ENCODE measurements at places on chromosomes 12 and 14.
A peak's percentile ranks its signal among the peaks of the same experiment; 100 is the strongest.

DNA sequence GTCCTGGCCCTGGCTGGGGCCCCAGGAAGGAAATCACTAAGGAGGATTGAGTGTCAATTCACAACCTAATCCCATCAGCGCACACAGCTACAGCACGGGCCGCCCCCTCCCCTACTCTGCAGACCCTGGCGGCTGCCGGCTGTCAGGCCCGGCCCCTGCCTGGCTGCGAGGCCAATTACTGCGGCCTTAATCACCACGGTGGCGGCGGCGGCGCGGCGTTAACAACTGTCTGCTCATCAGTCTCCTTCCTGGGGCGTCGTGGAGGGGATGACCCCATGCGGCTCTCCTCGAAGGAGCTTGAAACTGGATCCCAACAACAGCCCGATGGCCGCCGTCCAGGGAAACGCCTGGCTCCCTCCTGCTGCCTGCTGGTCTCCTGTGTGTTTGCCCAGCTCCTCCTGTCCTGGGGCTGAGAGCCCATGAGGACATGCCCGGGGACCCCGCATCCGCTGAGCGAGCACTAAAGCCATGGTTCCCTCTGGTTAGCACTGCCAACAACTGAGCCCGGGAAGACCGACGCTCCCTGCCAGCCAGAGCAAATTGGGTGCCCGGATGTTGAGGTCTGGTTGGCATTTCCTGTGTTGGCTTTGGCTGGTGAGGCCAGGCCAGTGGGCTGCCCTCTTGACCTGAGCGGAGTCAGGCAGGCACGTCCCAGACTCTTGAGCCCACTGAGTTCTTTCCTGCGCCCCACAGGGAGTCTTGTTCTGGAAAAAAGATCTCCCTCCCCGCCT, 21.8 kb upstream of the EIF2B2 start:
- no peak for DNase-seq

GRCh38 chr14:99752486-99753121, 40.6 kb upstream of the EML1 start:
- DNase-seq, result peak; percentile 39

GRCh38 chr14:42884100-42884499, 1277.4 kb downstream of the LRFN5 start:
- peak; percentile 33 for DNase-seq

DNA sequence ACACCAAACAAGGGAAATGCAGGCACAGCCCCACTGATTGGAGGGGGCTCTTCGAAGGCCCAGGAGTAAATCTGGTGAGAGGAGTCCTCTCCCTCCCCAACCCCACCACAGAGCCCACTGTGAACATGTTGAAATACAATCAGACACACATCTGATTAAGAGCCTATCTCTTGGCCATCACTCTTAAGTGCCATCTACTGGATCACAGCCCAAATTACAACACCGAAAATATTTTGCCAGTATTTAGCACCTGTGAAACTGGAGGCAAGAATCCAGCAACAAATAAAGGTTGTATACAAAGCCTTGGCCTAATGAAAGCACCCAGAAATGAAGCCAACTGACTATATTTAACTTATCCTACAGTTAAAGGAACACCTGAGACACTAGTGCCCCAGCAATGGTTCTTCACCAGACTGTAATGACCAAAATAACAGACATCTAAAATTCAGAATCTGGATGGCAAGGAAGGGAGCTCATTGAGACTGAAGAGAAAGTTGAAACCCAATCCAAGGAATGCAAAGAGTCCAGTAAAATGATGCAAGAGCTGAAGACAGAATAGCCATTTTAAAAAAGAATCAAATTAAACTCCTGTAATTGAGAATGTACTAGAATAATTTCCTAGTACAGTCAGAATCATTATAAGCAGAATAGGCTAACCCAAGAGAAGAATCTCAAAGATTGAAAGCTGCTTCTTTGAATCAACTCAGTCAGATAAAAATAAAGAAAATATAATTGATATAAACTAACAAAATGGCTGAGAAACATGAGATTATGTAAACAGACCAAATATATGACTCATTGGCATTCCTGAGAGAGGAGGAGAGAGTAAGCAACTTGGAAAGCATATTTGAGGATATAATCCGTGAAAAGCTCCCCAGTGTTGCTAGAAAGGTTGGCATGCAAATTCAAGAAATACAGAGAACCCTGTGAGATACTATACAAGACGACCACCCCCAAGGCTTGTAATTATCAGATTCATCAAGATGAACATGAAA, 1117.0 kb downstream of the FLRT2 start:
- peak; percentile 10 for DNase-seq

DNA sequence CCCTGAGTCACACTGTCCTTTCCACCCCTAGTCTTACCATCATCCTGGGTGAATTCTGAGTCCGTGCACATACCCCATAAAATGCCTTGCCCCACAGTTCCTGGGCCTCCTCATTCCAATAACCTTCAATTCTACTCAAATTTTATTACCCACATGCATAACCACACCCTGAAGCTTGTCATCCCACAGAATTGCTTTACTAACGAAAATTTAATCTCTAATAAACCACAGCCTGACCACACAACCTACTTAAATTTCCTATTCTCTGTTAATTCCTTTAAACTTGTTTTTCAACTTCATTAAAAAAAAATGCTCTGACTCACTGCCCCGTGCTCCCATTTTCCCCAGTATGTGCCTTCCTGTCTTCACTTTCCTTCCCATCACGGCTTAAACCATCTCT, 205.9 kb downstream of the PHLDA1 start:
- DNase-seq, result peak; percentile 74

DNA sequence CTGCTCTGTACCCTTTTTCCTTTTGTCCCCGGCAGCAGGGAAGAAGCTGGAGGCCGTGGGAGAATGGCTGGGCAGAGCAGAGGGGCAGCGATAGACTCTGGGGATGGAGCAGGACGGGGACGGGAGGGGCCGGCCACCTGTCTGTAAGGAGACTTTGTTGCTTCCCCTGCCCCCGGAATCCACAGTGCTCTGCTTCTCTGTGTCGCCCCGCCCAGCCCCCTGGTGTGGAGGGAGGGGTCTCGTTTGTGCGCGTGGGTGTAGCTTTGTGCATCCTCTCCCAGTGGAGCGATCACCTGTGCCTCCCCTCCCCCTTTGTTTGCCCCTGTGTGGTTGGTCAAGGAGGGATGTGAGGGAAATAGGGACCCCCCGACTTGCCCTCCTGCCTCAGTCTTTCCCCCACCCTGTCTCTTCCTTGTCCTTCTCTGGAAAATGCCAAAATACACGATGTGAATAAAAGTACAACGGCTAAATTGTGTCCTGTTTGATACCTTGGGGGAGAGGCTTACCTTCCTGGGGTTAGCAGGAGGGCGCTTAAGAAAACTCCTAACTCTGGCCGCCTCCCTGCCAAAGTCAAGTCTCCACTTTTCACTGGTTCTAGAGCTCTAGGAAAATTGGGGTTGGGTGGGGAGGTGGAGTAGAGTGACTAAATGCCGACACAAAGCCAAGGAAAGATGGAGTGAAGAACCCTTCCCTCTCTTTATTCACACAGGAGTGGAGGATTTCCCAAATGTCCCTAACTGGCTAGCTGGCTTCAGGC, 990 bp upstream of the TPI1 start:
- DNase-seq, result no peak

DNA sequence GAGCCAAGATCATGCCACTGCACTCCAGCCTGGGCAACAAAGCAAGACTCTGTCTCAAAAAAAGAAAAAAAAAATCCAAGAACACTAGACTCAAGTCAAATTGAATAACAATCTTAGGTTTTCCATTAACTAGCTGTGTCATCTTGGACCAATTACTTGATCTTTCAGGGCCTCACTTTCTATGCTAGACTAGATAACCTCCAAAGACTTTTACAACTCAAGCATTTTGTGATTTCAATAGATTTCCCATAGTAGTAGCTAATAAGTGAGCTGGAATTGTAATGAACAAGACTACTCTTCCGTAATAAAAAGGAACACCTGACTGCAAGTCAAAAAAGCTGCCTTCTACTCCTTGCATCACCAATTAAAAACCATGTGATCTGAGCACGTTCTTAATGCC, 127.0 kb upstream of the SSTR1 start:
- no peak for DNase-seq

DNA sequence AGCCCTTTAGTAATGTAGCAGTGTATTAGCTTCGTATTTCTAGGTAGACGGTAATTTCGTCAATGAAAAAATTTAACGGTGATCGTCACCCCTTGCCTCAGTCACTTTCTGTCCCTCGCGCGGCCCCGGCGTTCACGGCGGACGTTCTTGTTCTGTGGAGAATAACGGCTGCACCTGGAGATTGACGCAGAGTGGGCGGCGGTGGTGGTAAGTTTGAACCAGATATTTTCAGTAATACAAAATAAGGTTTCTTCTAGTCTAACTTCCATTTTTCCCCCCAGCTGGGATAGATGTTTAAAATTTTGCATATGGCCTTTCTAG, 341 bp downstream of the ZNF10 start:
- no peak for DNase-seq

DNA sequence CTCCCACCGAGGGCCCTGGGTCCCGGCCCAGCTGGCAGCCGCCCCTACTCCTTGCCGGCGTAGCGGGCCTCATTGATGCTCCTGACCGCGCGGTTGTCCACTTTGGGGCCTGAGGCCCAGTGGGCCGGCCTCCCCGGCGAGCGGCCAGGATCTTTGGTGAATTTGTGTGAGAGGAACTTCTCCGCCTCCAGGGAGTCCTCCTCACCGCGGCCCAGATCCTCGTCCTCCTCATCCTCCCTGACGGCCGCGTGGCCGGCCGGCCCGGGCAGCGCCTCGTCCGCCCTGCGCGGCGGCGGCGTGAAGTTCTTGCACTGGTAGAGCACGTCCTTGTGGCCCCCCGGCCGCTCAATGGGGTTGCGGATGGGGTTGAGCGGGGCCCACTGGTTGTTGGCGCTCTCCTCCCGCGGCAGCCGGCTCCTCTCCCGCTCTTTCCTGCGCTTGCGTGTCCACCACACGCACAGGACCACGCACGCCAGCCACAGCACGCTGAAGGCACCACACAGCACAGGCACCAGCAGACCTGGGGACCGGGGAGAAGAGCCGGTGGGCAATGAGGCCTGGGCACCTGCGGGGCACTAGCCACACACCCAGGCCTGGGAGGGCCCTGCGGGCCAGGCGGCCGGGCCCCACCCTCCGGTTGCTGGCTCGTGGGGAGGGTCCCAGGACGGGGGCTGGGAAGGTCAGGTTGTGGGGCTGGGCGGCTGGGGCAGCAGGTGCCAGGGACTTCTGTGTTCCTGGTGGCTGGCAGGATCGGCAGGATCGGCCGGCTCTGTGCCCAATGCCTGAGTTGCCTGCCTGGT, 25.7 kb downstream of the JAG2 start:
- DNase-seq, result no peak

DNA sequence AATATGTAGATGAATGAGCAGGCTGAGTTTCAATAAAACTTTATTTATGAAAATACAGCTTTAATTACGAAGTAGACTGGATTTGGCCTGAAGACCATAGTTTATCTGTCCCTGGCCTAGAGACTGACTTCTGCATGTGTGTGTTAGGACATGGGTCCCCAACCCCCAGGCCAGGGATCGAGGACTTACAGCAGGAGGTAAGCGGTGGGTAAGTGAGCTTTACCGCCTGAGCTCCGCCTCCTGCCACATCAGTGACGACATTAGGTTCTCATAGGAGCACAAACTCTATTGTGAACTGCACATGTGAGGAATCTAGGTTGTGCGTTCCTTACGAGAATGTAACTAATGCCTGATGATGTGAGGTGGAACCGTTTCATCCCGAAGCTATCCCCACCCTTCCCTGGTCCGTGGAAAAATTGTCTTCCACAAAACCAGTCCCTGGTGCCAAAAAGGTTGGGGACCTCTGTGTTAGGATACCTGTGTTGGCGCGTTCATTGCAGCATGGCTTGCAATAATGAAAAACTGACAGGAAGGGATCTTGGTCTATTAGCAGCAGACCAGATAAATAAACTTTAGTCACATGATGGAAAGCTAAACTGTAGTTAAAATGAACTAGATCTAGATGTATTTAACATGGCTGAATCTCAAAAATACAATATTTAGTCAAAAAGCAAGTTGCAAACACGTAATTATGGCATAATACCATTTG, 4.1 kb downstream of the GLRX5 start:
- no peak for DNase-seq

- no peak for DNase-seq
Measured at GRCh38 chr12:41112903-41113302, 75.2 kb upstream of the PDZRN4 start.

DNA sequence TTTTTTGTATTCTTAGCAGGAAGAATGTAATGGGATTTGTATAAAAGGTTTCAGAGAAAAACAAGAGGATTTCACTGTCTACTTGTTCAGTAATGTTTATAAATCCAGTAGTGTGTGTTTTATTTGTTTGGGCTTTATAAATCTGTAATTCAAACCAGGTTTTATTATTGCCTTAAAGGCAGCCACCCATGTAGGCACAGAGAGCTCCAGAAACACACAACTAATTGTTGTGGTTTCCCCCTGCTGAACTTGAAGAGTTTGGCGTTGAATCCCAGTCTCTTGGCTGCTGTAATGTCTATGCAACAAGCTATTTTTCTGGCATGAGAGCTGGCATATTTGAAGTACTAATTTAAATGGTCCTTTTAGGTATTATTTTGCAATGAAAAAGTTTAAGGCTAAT, 63.4 kb upstream of the SLCO1C1 start:
- no peak for DNase-seq

GRCh38 chr14:45038256-45038655, 45.7 kb upstream of the PRPF39 start:
- DNase-seq, result no peak

DNA sequence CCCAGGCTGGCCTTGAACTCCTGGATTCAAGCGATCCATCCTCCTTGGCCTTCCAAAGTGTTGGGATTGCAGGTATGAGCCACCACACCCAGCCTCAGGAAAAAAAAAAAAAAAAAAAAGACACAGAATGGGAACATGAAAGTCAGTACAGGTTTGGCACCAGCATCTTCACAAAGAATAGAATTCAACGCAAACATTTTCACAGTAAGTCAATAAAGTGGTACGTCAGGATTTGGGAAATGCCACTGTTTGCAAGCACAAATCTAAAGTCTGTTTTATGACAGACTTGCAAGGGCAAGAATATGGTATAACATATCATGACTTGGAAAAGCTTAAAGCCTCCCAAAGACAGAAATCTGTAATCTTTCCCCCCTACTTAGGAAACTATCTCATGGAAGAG, 34.9 kb upstream of the WDR89 start:
- DNase-seq, result no peak

DNA sequence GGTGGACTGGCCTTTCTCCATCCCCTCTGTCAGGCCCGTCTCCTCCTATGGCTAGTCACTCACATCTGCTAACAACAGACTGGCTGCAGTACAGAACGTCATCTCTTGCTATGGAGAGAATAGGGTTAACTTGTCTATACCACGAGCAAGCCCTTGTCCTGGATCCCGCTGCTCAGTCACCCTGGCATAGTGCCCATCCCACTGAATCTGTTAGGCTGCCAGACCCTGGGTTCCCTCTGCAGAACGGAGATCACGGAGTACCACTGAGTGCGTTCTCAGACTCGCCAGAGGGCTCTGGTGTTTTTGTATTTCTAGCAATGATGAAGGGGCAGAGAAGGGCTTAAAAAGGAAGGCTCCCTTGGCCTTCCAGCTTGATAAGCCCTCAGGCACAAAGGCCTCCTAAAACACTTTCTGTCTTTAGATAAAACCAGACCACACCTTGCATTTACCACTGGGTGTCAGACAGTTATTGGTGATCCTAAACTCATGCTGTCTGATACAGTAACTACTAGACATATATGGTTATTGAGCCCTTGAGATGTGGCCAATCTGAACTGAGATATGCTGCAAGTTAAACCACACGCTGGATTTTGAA, 6.3 kb upstream of the NRIP2 start:
- no peak for DNase-seq

Measured in HFF-Myc (cell line).